ENCODE measurements at places on chromosomes 1 and 21.

GRCh38 chr1:183069562-183070216 is 46.5 kb downstream of the LAMC1 start:
- DNase-seq: no peak

GRCh38 chr1:242132121-242132817 is 133.4 kb upstream of the MAP1LC3C start:
- no peak for DNase-seq

DNA sequence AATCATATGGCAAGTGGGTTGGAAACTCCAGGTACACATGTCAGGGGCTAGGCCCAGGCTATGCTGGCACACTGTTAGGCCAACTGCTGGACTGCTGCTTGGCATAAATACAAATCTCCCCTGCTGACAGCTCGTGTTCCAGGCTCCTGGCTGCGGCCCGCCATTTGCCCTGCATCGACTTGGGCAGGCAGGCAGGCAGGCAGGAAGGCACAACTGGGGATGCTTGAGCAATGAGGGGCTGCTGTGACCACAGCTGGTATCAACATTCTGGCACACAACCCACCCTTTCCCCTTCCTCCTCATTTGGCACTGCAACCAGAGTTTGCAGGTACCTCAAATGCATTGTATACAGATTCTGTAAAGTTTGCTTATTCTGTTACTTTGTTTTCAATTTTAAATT is 53.2 kb downstream of the SAMSN1 start:
- DNase-seq: no peak

- no peak for DNase-seq
These were observed 45.4 kb upstream of the DIP2A start for GRCh38 chr21:46413365-46413696.

DNA sequence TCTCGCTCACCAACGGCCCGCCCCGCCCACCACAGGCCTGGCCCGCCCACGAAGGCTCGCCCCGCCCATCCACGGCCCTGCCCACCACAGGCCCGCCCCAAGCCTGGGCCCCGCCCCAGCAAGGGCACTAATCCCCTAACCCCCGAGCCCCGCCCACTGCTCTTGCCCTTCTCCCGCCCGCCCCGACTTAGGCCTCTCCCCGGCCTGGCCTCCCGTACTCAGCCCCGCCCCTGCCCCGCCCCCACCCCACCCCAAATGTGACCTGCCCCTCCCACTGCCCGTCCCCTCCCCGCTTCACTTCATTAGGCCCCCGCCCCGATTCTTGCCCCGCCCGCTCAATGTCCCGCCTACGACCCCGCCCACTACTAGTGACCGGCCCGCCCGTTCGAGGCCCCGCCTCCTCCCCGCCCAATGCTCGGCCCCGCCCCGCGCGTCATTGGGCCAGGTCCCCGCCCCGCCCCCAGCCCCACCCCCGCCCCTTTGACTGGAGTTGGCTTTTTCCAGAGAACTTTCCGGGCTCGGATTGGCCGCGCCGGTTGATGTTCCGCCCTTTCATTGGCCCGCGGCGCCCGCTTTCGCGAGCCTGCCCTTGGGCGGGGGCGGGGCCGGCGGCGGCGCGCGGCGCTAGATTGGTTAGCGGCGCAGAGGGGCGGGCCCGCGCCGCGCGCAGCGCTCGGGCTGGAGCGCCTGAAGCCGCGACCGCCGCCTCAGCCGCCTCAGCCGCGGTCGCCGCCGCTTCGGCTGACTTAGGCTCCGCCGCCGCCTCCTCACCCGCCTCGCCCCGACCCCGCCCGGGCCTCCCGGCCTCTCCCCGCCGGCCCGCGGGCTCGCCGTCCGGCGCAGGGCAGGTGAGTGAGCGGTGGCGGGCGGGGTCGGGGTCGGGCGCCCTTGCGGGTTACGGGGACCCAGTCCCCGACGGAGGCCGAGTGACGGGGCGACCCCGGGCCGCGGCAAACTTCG is at the start of gene PCBP3:
Gene PCBP3 (plus strand): TSS at position 705 of the 960 bp plus-strand sequence. CDS start 206,361 bp downstream, outside the sequence.
- DNase-seq: peak; percentile 97

DNA sequence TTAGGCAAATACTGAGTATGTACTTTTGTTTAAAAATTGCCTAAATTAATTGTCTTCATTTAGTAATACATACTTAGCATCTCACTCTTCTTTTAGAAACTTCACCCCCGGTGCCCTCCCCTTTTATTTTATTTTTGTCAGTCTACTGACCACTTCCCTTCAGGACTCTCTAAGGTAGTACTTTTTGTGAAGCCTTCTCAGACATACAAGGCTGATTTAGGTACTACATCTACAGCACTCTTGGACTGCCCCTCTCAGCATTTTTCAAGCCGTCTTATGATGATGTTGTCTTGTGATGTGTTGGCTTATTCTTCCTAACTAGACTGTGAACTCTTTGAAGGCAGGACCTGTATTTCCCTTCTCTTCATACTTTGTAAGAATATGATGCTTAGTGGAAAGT is 24.7 kb downstream of the RPS6KC1 start:
- no peak for DNase-seq

GRCh38 chr1:26700711-26701110 is 4.9 kb downstream of the ARID1A start:
- DNase-seq: no peak

- no peak for DNase-seq
These were observed 2.9 kb upstream of the ETNK2 start for GRCh38 chr1:204154568-204155255.

Measured in CD4-positive, alpha-beta T cell treated with Interleukin-17A for 4 hours (primary cell).